Activated CD8-positive, alpha-beta memory T cell treated with anti-CD3 and anti-CD28 coated beads, Interleukin-2, amount 10 ng/mL, durations not matched to agents 7 days and 5 days (primary cell): ENCODE measurements at places on chromosomes 1 and 21.

GRCh38 chr1:44270686-44271628 lies 57.7 kb downstream of the DMAP1 start:
- DNase-seq = no peak

GRCh38 chr21:27171707-27172106 lies 204.8 kb upstream of the ADAMTS5 start:
- DNase-seq = no peak

GRCh38 chr1:79006564-79006963 lies at the start of gene ADGRL4:
ADGRL4 (minus strand) TSS chr1:79006730; CDS start chr1:79006654, 76 bp downstream.
- DNase-seq = no peak

DNA sequence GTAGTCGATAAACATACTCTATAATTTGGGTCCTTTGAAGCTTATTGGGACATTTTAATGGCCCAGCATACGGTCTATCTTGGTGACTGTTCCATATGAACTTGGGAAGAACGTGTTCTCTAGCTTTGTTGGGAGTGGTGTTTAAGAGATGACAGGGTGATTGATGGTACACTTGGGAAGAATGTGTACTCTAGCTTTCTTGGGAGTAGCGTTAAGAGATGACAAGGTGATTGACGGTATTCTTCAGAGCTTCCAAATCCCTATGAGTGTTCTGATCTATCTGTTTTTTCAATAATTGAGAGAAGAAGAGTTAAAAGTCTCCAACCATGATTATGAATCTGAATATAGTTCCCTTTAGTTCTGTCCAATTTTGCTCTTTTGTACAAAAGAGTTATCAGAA lies 9.4 kb downstream of the NPHP4 start:
- DNase-seq = no peak

- peak; percentile 81 for DNase-seq
These were observed 61.8 kb downstream of the ITPKB start for GRCh38 chr1:226677027-226678020.

GRCh38 chr1:109792056-109792831 lies 28.5 kb upstream of the EPS8L3 start:
- peak; percentile 38 for DNase-seq

DNA sequence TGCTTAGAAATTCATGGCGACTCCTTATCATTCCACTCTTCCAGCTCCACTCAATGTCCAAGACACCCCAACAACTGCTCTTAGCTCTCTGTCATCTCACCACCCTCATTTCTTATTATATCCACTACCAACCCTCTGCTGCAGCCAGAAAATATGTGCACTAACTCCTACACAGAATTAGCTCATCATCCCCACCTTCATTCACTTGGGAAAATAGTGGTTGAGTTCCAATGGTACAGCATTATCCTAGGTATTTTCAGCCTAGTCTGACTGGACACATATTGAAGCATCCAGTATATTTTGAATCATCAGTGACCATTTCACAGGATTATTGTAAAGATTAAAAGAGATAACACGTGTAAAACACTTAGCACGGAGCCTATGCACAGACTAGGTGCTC lies 16.7 kb upstream of the VSIG8 start:
- no peak for DNase-seq

- DNase-seq = no peak
These were observed 67.2 kb downstream of the FAM163A start for GRCh38 chr1:179810367-179810715.

DNA sequence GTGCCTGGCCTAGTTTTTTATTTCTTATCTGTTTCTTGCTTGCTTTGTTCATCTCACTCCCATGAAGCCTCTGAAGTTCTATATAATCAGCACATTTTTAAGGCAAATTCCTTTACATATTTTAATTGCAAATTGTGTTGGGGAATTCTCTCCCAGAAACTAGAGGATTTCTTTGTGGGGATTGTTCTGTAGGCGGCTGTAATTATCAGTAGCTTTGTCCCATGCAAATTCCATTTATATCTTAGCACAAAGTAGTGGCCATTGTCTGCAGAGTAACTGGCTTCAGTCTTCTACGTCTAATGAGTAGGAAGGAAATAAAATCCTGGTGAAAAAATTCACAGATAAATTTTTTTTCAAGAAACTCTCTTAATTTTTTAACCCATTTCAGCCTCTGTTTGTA lies 35.7 kb downstream of the CLEC20A start:
- DNase-seq = no peak
